ENCODE measurements at places on chromosomes 3 and 15.

DNA sequence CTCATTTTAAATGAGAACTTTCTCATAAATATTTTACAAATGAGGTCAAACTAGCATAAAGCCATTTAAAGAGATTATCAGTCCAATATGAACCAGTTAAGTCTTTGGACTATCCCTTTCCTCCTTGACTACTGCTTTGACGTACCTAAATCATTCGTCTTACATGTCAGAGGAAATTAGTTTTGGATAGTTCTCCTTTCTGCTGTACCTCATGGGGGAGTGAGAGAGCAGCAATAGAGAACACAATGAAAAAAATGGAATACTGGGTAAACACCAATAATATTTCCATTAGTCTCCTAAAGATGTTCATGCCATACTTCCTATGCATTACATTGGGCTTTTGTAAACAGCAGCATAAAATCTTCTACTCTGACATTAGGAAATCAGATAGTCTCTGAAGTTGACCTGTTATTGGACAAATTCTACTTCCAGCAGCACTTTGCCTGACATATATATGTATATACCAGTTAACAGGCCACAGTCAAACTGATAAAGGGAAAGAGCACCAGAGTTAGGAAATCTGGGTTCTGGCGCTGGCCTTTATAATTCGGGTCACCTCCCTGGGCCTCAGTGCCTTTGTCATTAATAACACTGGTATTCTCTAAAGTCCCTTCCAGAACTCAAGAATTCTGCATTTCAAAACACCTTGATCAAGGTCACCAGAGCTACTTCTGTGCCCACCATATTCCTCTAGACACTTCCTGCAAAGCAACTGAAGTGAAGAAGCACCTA, 26.8 kb downstream of the TIMMDC1 start:
- no peak for DNase-seq

DNA sequence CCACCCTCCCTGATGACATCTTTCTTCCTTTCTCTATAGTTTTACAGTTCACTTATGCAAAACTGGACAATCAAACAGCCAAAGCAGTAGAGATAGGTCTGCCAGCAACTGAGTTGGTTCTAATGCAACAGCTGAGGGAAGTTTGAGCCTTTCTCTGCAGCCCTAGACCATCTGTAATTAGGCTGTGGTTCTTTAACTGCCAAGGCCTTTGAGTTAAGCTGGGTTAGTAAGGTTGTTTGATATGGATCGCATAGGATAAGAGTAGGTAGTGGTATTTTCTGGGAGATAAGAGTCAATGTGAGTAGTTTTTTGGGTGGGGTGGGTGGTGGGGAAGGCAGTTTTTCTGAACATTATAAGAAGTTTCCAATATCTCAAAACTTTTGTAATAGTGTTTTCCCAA, 3.0 kb downstream of the RPL39L start:
- no peak for DNase-seq

GRCh38 chr15:92035551-92035950, 182.0 kb downstream of the SLCO3A1 start:
- DNase-seq: no peak

GRCh38 chr15:79962178-79962577, 8.8 kb downstream of the BCL2A1 start:
- no peak for DNase-seq
